RPMI8226 (cell line): ENCODE measurements at places on chromosomes 12 and 14.

DNA sequence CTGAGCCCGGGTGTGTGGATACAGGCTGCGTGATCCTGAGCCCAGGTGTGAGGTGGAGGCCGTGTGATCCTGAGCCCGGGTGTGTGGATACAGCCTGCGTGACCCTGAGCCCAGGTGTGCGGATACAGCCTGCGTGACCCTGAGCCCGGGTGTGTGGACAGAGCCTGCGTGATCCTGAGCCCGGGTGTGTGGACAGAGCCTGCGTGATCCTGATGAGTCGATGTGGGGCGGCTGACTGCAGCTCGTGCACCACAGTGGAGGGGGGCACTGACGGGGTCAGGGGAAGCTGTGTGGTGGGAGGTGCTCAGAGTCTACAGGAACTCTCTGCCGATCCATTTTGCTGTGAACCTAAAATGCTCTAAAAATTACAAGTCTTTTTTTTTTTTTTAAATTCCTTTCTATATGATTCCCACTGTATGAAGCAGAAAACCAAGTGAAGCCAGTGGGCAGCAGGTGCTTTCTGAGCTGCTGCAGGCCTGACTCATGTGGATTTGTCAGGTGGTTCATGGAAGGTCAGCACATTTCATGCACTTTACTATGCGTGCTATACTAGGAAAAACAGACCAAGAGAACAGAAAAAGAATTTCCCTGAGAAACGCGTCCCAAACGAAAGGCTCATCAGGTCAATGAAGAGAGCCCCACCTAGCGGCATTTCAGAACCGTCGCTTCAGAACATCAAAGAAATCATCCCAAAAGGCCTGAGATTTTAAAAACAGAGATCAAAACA, 19.3 kb downstream of the BRF1 start:
- no peak for DNase-seq

GRCh38 chr14:56216626-56217379, 98.6 kb downstream of the PELI2 start:
- peak; percentile 83 for DNase-seq

DNA sequence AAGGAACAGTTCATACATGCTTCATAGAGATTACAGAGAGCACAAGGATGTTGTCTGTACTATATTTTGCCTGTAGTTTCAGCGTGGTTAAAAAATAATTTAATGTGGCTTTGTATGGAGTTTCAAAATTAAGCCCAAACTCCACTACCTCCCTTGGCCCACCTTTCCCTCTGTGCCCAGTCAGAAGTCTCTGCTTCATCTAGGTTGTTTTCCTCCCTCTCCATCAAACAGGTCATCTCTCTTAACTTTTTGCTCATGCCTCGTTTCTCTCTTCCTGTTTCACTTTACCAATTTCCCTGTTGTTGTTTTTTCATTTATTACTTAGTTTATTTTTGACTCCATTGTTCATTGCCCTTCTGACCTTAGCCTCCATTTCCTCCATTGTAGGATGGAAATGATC, 94.9 kb upstream of the NEDD1 start:
- DNase-seq = no peak

DNA sequence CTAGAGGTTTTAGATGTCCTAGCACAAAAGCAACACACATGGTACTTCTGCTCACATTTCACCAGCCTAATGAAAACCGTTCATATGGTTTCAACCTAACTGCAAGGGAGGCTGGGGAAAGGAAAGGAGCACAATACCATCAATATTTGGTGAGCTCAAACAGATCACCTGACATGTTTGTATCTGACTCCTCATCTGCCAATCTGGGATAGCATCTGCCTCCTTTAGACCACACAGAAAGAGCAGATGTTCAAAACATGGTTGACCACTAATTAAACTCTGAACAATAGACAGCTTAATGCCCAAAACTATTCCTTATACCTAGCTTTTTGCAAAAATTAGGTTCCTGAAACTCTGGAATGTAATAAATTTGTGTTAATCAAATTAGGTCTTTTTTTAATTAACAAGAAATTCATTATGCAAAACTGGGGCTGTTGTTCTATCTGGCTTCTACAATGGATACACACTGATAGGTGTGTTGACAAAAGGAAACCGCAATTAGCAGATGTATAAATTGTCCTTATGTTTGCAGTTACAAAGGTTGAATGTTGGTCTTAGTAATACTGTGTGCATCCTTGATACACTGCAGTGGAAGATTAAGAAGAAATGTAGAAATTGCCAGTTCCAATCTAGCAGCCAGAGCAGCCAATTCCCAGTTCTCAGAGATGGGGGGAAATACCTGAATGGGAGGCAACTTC, 89.3 kb downstream of the DUSP6 start:
- DNase-seq = no peak

- no peak for DNase-seq
Measured at GRCh38 chr14:41505491-41505890, 101.2 kb upstream of the LRFN5 start.

DNA sequence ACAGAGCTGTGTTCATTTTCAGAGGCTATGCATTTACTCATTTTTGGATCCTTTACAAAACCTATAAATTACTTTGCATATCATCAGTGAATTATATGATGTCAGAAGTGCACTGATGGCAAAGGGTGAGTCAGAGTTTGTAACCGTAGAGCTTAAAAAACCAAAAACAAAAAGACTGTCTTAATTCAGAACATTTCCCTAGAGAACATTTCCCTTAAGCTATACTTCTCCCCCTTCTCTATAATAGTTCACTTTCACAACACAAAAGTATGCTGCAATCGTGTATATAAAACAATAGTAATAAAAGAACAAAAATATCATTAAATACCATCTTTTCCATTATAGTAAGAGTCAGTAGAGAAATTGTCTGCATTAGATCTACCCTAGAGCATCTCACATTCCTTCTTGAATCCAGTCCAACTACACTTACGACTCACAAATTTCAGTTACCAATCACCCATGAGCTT, 934.9 kb downstream of the LRFN5 start:
- DNase-seq = no peak

DNA sequence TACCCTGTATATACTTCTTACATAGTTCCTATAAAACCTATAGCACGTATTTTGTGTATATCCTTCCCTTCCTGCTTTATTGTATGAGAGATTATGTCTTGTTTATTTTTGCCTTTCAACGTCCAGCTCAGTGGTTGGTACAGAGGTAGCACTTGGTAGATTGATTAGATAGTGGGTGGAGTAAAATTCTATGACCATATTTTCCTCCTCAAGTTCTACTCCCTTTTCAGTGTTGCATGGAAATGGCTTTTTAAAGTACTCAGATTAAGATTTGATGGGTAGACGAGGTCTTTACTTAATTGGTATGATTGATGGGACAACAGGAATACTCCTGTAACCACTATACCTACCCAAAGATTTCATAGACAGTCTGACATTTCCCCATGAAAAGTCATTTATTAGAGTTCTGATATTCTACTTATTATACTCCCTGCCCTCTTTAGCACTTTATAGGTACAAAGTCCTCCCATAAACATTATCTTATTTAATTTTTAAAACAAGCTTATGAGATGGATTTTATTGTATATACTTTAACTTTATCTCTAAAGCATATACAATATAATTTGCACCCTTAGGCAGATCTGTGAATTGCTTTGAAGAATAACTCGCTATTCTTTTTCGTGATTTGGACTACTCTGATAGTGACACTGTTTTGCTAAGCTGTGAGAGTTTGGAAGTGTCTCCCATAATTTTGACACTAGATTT, 348.0 kb downstream of the RAD51B start:
- no peak for DNase-seq

GRCh38 chr12:129696405-129696804, 207.4 kb downstream of the TMEM132D start:
- no peak for DNase-seq

DNA sequence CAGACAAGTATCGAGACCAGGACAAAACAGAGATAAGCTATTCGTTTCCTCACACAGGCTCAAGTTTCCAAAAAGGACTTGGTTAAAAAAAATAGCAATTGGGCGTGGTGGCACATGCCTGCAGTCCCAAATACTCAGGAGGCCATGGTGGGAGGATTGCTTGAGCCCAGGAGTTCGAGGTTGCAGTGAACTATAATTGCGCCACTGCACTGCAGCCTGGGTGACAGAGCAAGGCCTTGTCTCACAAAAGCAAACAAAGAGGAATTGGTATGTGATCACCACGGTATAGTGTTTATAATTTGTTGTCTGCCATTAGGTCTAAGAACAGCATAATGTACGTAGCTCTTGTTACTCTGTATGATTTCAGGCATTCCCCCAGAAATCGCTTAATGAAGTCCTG, 175.3 kb downstream of the DERA start:
- DNase-seq = no peak

- no peak for DNase-seq
Measured at GRCh38 chr12:129610601-129611120, 293.2 kb downstream of the TMEM132D start.

DNA sequence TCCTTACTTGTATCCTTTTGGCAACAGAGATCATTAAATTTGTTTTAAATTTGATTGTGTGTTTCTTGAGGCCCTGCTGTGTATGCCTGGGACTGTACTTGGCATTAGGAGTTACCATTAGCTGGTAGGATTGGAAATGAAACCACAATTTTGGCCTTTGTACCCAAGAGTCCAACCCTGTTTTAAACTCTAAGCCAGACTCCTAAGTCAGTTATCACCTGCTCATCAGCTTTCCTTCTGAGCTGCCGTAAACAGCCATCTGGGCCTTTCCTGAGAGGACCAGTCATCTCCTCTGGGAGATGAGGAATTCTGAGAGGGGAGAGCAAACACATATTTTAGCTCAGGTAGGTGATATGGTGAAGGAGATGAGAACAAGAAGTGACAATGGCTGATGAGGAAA, 74.3 kb upstream of the SRSF5 start:
- peak; percentile 28 for DNase-seq

- DNase-seq = no peak
Measured at GRCh38 chr12:115698257-115698656, 579.2 kb downstream of the MED13L start.

DNA sequence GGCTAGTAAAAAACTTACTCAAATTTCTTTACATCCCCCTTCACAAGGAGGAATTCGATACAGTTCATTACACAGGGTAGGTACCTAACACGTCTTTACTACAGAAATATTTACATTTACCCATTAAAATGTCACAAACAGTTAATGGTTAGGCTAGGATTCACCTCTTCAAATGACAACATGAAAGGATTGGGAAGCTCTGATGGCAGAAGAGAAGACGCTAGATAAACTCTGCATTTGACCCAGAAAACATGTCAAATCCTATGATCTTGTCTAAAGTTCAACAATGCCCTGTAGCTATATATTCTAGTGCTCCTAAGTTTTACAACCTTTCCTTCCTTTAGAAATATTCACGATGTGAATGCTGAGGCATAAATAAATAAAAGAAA, 64.8 kb downstream of the DENND5B start:
- no peak for DNase-seq

DNA sequence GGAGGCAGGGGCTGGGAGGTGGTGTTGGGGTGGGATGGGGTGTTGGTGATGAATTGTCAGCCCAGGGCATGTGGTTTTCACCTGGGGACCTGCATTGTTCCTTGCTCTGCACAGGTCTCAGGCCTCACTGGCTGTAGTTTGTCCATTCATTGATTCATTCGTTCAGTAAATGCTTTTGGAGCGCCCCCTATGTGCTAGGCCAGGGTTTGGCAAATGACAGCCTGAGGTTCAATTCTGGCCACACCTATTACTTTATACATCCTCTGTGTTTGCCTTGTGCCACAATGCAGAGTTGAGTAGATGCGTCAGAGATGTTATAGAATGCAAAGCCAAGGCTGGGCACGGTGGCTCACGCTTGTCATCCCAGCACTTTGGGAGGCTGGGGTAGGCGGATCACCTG, 4.7 kb downstream of the ADCK1 start:
- peak; percentile 29 for DNase-seq

DNA sequence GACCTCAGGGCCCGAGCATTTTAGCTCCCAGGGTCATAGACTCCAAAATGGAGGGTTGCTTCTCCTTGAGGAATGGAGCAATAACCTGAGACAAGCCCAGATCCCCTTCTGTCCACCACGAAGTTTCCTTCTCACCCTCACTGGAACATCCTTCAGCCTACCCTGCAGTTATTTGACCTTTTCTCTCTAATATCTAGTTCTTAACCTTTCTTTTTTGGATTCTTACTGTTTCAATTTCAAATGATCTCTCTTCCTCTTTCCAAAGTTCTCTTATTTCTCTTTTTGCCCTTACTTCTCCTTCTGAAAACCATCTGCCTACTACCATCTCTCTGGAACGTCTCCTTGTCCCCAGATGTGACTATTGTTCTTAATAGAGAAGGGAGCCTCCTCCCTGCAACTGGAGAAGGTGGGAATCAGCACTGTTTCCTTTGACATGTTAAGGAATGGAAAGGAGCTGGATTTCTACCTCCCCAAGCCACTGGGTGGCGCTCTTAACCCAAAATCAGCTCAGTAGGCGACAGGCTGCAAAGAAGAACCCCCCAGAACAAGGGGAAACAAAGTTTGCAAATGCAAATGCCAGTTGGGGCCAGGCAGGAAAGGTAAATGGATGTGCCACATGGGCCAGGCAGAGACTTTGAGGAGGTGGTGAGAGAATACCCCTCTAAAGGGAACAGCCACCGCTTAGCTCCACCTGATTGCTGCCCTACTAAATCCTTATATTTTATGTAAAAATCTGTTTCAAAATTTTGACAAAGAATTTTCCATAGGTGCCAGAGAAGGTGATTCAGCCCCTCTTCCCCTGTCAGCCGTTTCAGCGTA, 22.4 kb upstream of the PDE1B start:
- DNase-seq = peak; percentile 35

GRCh38 chr12:123889848-123890535, 82.6 kb downstream of the CCDC92 start:
- no peak for DNase-seq
